NCI-H2171 (cell line): ENCODE measurements at places on chromosomes 6 and 20.

DNA sequence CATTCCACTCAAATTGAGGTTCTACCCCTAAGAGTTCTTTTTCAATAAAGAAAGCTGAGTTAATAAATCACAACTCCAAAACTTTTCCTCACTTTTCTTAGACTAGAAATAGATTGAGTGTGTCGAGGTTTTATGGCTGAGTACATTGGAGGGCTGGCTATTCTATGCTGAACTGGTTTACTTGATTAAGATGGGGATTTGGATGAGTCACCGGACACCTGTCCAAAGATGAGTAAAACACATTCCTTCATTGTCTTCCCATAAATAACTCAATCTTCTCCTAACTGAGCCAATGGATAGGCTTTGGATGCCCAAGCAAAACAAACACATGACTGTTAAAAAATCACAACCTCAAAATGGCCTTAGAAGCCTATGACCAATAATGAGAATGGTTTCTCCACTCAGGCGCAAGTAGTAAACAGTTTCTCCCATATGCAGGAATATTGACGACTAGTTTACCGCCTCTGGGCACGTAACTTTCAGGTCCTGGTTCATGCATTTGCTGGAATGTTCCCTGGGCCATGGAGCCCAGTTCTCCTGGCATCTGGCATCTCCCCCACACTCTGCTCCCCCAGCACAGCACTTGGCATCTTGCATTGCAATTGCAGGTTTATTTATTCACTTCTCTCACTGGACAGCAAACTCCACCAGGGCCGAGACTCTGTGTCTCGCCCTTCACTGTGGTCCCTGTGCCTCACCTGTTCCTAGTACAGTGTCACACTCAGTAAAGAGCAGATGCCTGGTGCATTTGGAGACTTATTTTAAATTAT is 43.9 kb downstream of the BCAS1 start:
- DNase-seq: no peak

- no peak for DNase-seq
Measured at GRCh38 chr6:22152841-22153240, 144.0 kb downstream of the PRL start.

DNA sequence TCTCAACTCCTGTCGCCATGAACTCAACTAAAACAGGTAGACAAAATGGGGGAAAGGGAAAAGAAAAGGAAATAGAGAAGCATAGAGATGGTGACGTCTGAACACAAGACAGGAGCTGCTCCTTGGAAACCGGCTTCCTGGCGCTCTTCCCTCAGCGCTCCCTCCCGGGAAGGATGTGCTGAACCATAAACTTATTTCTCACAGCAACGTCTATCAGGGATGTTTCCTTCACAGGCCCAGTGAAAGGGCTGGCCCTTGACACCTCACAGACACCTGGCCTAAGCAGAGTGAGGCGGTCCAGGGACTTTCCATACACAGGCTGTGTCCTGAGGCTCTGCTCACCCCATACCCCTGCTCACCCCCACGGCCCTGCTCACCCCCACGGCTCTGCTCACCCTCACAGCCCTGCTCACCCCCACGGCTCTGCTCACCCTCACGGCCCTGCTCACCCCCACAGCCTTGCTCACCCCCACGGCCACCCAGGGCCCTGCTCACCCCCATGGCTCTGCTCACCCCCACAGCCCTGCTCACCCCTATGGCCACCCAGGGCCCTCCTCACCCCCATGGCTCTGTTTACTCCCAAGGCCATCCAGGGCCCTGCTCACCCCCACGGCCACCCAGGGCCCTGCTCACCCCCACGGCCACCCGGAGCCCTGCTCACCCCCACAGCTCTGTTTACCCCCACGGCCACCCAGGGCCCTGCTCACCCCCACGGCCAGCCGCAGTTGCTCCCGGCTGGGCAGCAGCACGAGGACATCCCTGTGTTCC is 653 bp downstream of the FRMD1 start:
- no peak for DNase-seq

DNA sequence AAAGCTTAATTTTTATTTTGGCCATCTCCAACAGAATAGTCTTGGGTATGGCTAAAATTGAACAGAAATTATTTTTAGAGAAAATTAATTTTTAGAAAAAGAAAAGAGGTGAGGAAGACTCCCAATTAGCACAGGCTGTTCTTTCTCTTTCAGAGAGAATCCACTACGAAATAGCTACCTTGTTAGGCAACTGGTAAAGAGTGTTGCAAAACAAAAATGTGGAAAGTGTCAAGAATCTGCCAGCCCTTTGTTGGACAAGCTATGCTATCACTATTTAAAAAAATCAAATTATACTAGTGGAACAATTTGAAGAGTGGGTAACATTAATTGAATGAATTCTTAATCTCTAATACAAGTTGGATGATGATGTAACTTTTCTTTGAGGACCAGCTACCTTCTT is 19.2 kb upstream of the ZSCAN9 start:
- no peak for DNase-seq

- DNase-seq: no peak
Measured at GRCh38 chr20:57460781-57461465, 64.0 kb downstream of the CTCFL start.

- DNase-seq: no peak
Measured at GRCh38 chr6:21173031-21173430, 420.5 kb upstream of the SOX4 start.

DNA sequence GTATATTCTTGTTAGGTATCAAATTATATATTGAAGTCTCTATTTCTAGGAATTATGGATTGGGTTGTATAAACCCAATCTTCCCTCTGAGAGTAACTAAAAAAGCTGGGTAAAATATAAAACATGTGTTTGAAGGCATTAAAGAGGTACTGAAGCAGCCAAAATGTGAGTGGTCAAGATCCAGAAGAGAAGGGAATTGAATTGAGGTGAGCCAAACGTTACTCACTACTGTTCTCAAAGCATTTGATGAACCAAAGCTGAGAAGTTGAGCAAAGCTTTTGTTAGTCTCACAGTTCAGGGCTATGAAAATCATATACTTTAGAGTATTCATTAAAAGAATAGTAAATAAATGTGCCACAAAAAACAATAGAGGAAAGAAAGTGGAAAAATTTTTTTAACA is 365.8 kb downstream of the BCKDHB start:
- DNase-seq: no peak

DNA sequence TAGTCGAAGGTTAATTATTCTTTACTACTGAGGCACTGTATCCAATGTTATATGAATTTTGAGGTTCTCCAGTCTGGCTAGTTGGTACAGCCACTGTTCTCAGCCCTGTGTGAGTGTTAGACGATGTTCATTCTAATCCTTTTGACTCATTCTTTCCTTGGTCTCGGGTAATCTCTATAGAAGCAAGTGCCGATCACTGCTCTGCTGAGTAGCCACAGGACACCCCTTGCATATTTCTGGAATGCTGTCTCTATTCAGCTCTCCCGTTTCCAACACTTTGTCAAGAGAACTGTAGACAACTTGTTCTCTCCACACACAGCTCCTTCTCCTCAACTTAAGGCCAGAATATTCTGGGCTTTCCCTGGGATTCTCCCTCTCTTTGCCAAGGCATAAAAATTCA is 42.4 kb upstream of the PLCB1 start:
- no peak for DNase-seq

DNA sequence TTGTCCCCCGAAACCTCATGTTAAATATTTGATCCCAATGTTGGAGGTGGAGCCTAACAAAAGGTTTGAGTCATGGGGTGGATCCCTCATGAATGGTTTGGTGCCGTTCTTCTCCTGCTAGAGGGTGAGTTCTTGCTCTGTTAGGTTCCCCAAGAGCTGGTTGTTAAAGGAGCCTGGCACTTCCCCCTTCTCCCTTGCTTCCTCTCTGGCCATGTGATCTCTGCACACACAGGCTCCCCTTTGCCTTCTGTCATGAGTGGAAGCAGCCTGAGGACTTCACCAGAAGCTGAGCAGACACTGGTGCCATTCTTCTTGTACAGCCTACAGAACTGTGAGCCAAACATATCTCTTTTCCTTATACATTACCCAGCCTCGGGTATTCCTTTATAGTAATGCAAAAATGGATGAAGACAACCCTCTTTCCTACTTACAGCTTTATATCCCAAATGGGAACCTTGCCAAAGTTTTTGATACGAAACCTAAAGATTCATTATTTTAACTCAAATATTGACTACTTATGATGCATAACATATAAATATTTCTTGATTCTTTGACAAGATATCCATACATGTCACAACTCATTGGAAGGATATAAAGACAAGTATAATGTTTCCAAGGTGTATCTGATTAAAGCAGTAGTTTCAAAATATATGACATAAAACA is 61.0 kb downstream of the RNF182 start:
- no peak for DNase-seq

- no peak for DNase-seq
Measured at GRCh38 chr6:35224720-35225119, 11.0 kb downstream of the SCUBE3 start.

GRCh38 chr6:2216794-2217383 is 28.5 kb downstream of the GMDS start:
- DNase-seq: no peak

- DNase-seq: no peak
Measured at GRCh38 chr6:136326038-136326553, 36.5 kb upstream of the BCLAF1 start.

DNA sequence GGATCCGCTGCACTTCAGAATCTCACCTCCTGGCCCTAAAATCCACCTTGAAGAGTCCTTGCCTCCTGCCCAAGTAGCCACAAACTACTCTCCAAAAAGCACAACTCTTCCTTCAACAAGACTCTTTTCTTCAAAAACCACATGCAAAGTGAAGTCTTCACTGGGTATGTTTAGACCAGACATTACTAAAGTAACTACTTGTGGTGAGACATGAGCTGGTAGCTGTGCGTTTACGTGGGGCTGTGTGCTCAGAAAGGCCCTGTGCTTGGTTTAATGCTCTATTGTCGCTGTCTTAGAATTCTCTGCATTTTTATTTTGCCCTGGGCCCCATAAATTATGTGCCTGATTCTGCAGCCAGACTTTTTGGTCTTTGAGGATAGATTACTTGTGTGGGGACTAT is 104.4 kb upstream of the HDAC2 start:
- no peak for DNase-seq

GRCh38 chr20:23127506-23128279 is 41.6 kb upstream of the CD93 start:
- DNase-seq: no peak

- no peak for DNase-seq
Measured at GRCh38 chr6:25105070-25105925, 169.5 kb upstream of the RIPOR2 start.

- no peak for DNase-seq
Measured at GRCh38 chr6:161963181-161963580, 689.3 kb upstream of the AGPAT4 start.

GRCh38 chr20:50434653-50435396 is 75.4 kb upstream of the PTPN1 start:
- DNase-seq: no peak

DNA sequence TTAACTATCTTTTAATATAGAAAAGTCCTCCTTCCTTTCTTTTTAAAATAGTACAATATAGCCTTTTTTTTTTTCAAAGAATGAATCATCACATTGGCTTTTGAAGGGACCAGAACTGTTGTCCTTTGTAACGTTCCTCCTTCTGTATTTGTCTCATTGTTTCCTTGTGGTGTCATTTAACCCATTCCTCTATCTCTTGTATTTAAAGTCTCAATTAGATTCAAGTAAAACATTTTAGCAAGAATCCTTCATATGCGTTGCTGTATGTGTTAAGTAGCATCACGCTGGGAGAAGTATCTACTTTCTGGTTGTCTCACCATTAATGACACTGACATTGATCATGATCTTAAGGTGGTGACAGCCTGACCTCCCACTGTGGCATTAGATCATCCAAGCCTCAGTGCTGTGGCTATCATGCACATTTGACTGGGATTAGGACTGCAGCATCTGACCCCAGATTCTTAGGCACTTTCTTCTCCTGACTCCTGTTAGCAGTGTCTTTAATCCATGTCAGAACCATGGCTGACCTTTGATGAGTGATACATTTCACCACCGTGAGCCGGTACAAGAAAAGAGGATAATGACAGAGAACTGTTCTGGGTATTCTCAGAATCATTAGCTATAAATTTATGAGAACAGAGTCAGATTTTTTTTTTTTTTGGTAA is 67.5 kb upstream of the TFB1M start:
- no peak for DNase-seq

GRCh38 chr6:167828325-167828956 is 1.7 kb downstream of the AFDN start:
- DNase-seq: no peak

DNA sequence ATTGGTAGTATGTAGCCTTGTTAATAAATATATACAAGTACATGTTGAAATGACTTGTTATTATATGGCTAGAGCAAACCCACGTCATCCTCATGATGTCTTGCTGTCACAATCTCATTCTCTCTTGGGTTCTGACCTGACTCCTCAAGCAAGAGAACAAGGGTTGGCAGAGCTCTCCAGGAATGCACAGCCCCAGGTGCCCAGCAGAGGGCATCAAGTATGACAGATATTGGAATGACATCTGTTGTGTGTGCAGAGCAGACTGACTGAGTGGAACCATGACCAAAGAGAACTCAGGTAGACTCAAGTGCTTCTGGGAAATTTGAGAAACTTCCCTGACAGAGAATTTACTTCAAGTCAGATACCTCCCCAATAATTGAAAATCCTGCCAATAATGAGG is 90.6 kb downstream of the PAX1 start:
- no peak for DNase-seq

DNA sequence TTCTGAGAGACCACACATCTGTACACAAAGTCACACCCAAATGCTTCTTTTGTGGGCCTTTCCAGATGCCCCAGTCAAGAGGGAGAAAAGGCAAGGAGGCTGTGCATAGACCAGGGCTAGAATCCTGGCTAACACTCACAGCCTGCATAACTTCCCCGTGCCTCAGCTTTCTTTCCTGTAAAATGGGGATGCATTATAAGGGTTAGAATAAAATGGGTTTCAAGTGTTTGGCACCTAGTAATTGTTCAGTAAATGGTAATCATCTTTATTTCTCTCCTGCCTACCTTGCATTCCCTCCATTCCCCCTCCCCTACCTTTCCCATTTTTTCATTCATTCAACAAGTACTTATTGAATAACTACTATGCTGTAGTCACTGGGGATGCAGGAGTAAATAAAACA is 29.4 kb downstream of the UNC5CL start:
- DNase-seq: no peak

DNA sequence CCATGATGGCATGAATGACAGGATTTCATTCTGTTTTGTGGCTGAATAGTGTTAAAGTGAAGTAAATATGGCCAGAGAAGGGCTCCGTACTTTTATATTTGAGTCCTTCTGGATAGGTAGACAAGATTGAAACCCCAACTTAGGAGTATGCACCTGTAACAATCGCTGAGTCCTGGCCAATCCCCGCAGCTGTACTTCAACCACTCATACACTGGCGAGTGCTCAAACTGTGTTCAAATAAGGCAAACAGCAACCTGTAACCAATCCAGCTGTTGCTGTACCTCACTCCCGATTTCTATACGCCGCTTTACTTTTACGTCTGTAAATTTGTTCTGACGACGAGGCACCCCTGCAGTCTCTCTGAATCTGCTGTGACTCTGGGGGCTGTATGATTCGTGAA is 6.7 kb downstream of the TTLL2 start:
- DNase-seq: no peak

GRCh38 chr6:25266456-25267100 is 12.6 kb upstream of the CARMIL1 start:
- DNase-seq: no peak
